Fibroblast of the conjunctiva (primary cell): ENCODE measurements at places on chromosomes 7 and 10.
A peak's percentile ranks its signal among the peaks of the same experiment; 100 is the strongest.

DNA sequence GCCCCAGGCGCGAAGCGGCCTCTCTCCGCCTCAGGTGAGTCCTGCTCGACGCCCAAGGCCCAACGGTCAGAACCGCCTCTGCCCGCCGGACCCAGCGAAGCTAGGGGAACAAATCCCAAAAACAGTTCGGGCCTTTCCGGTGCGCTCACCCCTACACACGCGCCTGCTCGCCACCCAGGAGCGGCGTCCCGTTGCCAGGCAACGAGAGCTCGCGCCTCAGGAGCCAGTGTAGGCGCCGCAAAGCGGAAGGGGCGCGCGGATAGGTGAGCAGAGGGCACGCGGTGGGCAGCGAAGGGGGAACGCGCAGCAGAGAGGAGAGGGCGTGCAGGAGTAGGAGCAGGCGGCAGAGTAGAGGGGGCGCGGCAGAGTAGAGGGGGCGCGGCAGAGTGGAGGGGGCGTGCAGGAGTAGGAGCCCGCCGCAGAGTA is at the start of the genes DYDC1 and DYDC2:
Gene DYDC1, minus strand, starts transcription at position 193 of the 426 bp plus-strand sequence. CDS start 4,154 bp downstream, outside the sequence.
Gene DYDC2, plus strand, starts transcription at position 219 of the 426 bp plus-strand sequence. CDS start 5,663 bp downstream, outside the sequence.
- no peak for DNase-seq

- DNase-seq, result no peak
These were observed 229.8 kb upstream of the HDAC9 start for GRCh38 chr7:18265611-18266281.

DNA sequence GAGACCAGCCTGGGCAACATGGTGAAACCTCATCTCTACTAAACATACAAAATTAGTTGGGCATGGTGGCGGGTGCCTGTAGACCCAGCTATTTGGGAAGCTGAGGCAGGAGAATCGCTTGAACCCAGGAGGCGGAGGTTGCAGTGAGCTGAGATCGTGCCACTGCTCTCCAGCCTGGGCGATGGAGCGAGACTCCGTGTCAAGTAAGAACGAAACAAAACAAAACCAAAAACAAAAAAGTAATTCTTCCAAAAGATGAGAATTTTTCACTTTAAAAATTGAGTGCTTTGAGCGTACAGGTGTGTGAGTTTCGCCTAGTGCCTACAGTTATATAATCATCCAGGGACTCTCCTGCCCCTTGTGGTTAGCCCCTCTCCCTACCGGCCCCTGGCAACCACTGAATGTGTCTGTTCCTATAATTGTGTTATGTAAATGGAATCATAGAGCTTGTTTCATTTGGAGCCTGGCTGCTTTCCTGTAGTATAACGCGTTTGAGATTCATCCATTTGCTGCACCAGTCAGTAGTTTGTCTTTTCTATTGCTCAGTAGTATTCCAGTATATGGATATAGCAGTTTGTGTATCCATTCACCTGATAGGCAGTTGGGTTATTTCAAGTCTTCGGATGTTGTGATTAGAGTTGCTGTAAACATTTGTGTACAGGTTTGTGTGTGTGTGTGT is 80.0 kb downstream of the RBM33 start:
- no peak for DNase-seq

DNA sequence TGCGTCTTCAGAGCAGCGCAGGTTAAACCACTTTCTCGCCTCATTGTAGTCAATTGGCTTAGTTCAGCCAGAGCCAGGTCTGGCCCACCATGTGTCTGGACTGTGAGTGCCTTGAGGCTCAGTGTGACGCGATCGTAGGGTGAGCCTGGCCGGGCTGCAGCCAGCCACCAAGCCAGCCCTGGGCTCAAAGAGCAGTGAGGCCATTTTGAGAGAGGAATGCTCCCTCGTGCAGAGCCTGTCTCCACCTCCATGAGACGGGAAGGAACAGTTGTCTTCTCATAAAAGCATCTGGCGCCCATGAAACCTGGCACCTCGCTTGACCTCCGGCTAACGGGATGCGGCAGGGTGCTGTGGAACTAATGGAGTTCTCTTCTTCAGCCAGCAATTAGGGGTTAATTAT is 34.5 kb downstream of the LHPP start:
- no peak for DNase-seq

- no peak for DNase-seq
These were observed 309.7 kb downstream of the EXOC4 start for GRCh38 chr7:133562621-133563020.

DNA sequence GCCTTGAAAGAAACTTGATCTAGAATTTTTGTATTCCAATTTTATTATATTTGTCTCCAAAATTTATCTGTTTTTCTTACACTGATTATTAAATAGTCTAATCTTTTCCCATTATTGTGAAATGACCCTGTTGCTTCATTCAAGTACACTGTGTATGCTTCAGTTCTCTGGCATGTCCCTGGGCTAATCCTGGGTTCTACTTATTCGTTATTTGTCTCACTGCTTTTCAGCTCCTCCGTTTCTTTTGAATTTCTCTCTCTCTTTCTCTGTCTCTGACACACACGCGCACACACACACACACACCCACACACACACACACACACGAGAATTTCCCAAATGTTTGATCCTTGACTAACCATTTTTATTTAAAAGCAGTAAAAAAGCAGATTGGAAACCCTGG is 768.6 kb downstream of the NRG3 start:
- no peak for DNase-seq

- DNase-seq, result no peak
These were observed 54.3 kb upstream of the ECHDC3 start for GRCh38 chr10:11687779-11688447.

- DNase-seq, result peak; percentile 78
These were observed 42.7 kb downstream of the LDB3 start for GRCh38 chr10:86710987-86711512.

DNA sequence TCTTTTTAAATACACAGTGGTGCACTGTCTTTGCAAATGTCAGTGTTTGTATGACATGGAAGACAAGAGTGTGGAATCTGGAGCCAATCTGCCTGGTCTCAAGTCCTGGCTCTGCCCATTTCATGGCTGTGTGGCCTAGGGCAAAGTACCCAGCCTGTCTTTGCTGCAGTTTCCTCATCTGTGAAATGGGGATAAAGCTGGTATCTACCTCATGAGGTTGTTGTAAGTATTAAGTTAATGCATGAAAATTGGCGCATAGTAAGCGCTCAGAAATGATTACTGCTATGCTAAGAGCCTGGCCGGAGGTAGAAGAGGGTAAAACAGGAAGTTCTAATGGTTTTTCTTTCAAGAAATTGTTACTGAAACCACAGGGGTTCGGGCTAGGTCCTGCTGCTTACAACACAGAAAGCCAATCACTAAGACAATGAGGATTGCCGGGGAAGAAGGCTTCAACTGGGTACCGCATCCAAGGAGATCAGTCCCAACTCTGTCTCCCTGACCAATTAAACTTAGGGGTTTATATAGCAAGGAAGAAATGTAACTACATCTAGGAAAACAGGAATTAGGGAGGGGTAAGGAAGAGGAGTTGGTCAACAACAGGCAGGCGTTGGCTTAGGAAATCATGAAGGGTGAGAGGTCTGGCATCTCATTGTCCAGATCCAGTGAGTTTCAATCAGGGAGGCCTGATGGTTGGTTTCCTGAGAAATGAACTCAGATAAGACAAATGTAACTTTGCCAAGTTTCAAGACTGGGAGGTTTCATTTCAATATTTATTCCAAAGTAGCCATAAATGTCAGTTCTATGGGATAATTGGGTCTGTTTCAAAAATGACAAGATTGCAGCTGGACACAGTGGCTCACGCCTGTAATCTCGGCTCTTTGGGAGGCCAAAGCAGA is 57.0 kb downstream of the CHST3 start:
- no peak for DNase-seq

GRCh38 chr10:55374917-55375316 is 573.9 kb upstream of the PCDH15 start:
- no peak for DNase-seq

DNA sequence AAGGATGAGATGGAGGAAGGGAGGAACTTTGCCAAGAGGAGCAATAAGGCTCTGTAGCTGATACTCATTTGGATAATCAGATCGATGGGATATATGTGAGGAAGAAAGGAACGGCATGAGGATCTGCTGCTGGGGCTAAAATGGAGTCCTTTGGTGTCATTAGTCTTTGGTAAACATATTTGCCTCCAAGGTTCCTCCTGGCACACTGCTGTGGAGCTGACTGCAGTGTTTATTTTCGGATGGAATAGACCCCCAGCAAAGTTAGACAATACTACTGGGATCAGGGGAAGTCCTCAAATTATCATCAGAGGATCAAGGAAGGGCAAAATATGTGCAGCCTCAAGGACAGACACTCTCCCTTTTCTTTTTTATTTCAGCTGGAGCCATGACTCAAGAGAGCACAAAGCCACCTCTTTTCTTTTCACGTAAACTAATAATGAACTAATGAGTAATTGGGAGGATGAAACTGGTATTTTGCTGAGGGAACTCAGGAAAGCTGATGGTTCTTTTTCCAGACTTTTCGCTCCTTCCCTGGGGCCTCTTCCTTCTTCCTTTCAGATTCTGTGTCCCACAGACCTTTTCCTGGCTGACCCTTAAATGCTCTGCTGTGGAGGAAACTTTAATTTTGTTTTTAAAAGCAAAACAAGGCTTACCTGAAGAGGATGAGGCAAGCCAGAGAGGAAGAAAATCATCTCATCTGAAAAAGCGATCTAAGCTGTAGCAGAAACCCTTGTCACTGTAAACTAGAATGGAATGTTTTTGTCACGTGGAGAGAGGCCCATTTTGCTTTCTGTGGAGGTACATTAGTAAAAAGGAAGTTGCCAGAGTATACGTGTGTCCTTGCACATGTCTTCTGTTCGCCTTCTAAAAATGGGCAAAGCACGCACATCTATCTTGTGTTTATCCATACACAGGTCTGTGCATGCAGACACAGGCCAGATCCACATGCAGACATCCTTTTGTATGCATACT is 33.3 kb downstream of the LRMDA start:
- no peak for DNase-seq

GRCh38 chr10:72850861-72851260 is 42.7 kb upstream of the OIT3 start:
- DNase-seq, result no peak

- no peak for DNase-seq
These were observed 45.9 kb downstream of the ZNF503 start for GRCh38 chr10:75355706-75356105.

GRCh38 chr7:144454-144826 is 47.9 kb upstream of the FAM20C start:
- DNase-seq, result no peak

DNA sequence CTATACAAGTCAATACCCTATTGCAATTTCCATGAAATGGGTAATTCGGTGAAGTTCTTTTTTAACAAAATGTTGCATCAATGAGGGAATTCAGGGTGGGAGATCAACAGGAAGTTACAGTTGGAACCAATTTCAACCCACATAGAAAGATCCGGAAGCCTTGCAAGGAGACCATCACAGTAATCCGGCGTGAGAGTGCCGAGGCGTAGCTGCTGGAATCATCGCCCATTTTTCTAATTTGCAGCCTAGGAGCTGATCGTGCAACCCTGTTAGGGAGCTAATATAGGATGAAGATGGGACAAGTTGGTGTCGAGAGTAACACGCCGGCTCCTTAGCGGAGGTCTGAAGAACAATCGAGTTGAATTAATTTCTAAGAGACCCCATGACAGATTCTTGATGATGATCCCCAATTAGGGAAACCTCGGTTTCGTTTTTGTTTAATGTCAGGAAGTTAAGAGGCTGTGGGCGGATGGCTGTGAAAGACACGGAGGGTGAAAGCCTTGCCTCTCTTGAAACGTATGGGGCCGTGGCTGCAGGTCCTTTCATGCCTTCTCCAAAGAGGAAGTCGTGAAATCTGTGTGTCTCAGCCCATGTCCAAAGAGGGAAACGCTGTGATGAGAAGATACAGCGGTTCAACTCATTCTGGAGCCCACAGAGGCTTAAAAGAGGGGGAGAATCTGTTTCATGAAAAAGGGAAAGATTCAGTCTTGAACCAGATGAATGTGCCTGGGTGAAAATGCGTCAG is 51.2 kb upstream of the CARD11 start:
- DNase-seq, result no peak

DNA sequence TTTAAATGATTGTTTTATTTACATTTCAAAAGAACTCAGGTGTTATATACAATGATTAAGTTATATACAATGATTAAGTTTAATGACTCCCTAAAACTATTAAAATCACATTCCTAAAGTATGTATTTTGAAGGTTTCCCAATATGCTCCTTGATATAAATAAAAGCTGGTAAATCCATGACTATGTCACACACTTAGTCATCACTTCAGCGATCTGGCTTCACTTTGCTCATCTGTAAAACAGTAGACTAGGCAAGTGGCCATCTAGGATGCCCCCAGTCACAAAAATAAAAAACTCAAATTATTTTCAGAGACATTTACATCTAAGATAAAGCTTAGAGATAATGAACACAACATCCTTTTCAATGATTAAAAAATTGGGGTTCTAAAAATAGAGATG is 10.8 kb downstream of the ICA1 start:
- no peak for DNase-seq

DNA sequence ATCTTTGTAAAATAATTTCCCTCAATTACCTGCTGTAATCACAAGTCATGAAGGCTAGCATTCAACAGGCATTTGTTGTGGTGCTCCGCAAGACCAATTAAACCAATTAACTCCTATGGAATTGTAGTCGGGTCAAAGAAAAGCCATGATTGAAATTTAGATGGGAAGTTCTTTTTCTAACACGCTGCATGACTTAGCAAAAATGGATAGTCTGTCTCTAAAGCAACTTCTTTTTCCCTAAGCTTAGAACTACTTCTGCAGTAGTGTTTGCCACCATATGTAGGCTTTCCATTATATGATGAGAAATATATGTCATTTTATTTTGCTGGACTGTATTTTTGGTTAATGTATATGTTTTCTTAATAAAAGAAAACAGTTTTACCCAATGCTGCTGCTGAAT is 119.1 kb downstream of the TSPAN12 start:
- no peak for DNase-seq

DNA sequence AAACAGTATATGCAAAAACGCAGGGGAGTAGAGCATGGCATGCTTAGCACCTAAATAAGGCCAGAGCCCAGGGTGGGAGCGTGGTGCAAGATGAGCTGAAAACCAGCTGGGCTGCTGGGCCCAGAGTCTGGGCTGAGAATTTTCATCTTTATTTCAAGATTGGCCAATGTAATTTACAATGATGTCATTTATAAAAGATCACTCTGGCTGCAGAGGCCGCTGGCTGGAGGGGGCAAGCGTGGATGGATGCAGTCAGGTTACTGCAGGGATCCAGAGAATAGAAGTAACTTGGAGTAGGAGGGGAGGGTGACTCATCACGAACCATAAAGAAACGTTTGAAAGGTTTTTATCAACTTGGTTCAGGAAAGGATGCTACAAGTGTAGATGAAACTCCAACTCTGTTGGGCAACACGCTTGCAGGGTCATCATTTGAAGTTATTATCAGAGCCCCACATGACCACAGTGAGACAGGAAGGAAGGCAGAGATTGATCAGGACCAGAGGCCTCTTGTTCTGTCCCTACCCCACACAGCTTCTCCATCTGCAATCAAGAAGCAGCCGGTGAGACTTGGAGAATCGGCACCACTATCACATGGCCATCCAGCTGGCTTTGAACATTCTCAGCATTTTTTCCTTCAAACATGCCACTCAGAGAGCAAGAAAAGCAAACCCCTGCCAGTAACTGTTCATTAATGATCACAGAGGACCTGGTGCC is 49.2 kb downstream of the ODAD2 start:
- DNase-seq, result no peak

- no peak for DNase-seq
These were observed 45.0 kb downstream of the MRC1 start for GRCh38 chr10:17854044-17854652.
